ENCODE measurements at places on chromosomes 4 and X.
A peak's percentile ranks its signal among the peaks of the same experiment; 100 is the strongest.

DNA sequence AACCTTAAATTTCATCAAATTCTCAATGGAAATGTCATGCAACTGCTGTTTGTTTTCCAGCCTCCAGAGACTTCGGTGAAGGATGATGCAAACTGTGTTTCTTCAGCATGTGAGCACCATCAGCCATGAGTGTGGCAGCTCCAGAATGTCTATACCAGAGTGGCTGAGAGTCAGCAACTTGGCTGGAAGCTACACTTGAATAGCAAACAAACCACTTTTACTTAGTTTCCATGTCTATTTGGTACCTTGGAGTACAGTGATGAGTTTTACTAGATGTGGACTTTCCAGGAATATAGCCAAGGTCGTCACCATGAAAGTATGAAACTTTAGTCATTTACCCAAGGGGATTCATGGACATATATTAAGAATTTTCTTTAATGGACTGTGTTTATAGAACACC lies 4.3 kb upstream of the IL21 start:
- DNase-seq = no peak

GRCh38 chr4:187826725-187827124 lies 168.8 kb upstream of the ZFP42 start:
- DNase-seq = no peak

DNA sequence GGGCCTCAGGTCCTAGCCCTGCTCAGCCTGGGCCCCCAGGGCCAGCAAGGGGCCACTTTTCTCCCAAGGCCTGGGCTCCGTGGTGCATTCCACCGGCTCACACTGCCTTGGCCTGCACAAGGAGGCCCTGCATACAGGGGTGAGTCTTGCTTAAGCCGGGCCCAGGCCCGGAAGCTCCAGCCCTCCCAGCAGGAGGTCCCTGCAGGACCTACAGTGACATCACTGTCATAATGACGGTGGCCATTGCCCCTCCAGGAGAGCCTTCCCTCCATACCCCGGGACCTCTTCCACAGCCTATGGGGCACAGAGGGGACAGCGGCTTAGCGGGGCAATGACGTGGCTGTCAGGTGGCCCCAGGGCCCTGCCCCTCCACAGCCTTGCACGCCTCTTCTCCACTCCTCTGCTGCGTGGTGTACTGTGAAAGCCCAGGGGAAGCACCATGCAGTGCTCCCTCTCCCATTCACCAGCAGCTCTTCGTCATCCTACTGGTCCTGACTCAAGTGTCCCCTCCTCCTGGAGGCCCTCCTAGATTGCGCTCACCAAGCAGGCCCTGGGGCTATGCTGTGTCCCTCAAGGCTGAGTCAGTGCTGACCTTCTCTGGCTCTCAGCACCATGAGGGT lies 32.3 kb upstream of the AFAP1 start:
- no peak for DNase-seq

GRCh38 chr4:87093443-87094123 lies 126.8 kb downstream of the KLHL8 start:
- DNase-seq = peak; percentile 7

GRCh38 chr4:123455360-123455759 lies 58.8 kb downstream of the SPRY1 start:
- no peak for DNase-seq

Measured in stimulated activated CD8-positive, alpha-beta memory T cell treated with anti-CD3 and anti-CD28 coated beads, Interleukin-4, amount 100 ng/mL, for 1 hour (primary cell).